Astrocyte (in vitro differentiated cells and primary cell): ENCODE measurements at places on chromosomes 6 and 20. TPM values are rescaled to one million over a fixed set of nuclear protein-coding genes. Genes with fewer than 3 reads are reported as not detected.

GRCh38 chr6:44432726-44433125 is 45.2 kb downstream of the CDC5L start:
- DNase-seq = no peak

DNA sequence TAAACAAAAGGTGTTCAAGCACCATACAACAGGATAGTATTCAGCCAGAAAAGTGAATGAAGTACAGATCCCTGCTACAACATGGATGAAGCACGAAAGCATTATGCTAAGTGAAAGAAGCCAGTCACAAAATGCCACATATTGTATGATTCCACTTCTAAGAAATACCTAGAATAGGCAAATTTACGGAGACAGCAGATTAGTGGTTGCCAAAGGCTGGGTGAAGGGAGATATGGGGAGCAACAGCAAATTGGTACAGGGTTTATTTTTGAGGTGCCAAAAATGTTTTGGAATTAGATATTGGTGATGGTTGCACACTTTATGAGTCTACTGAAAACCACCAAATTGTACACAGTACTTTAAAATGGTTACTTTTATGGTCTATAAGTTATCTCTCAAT is 23.2 kb downstream of the MAP3K5 start:
- DNase-seq = no peak

Gene C6orf118
- total RNA-seq = not detected in 2 replicates

Gene CD83
- total RNA-seq = 1.6 and 1.8 TPM in 2 replicates

DNA sequence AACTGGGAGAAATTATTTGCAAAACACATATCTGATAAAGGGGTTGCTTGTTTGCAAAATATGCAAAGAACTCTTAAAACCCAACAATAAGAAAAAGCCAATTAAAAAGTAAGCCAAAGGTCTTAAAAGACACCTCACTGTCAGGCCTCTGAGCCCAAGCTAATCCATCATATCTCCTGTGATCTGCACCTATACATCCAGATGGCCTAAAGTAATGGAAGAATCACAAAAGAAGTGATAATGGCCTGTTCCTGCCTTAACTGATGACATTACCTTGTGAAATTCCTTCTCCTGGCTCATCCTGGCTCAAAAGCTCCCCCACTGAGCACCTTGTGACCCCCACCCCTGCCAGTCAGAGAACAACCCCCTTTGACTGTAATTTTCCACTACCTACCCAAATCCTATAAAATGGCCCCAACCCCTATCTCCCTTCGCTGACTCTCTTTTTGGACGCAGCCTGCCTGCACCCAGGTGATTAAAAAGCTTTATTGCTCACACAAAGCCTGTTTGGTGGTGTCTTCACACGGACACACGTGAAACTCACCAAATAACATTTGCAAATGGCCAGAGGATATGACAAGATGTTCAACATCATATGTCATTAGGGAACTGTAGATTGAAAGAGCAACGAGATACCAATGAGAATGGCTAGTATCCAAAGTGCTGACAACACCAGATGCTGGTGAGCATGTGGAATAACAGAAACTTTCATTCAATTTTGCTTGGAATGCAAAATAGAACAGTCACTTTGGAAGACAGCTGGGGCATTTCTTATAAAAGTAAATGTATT is 565.0 kb upstream of the ADGRB3 start:
- DNase-seq = no peak

DNA sequence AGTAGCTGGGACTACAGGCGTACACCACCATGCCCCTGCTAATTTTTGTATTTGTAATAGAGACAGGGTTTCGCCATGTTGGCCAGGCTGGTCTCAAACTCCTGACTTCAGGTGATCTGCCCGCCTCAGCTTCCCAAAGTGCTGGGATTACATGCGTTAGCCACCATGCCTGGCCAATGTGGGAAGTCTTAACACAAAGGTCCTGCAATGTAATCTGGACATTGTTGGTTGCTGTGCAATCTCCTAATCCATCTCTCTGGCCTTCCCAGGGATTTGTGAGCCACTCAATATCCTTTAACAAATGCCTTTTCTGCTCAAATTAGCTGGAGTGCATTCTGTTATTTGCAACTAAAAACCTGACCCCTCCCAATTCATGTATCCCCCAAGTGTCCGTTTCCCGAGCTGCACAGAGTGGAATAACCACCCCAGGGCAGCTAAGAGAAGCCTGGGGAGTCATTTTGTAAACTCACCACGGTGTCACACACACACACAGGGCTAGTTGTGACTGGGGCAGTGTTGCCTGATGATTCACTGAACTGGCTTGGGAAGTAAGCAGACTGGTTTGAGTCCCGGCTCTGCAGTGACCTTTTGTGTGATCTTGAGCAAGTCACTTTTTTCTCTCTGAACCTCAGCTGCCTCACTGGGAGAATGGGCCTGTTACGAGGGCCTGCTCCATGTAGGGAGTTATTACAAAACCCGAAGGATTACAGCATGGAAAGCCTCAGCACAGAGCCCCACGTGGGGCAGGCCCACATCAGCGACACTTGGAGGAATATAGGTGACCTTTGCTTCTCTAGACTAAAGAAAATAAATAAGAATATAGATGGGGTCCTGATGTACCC is 152.3 kb downstream of the ZMYND8 start:
- peak; percentile 60 for DNase-seq

Gene MOCS1
- total RNA-seq = 14.7 and 16.0 TPM in 2 replicates

GRCh38 chr6:138477913-138478539 is 21.3 kb downstream of the NHSL1 start:
- DNase-seq = no peak

GRCh38 chr6:4008324-4009047 is 70.5 kb downstream of the FAM217A start:
- peak; percentile 78 for DNase-seq

GRCh38 chr6:82251942-82252341 is 4.4 kb upstream of the IBTK start:
- no peak for DNase-seq

GRCh38 chr6:45998524-45998923 is 17.1 kb downstream of the CLIC5 start:
- DNase-seq = no peak

DNA sequence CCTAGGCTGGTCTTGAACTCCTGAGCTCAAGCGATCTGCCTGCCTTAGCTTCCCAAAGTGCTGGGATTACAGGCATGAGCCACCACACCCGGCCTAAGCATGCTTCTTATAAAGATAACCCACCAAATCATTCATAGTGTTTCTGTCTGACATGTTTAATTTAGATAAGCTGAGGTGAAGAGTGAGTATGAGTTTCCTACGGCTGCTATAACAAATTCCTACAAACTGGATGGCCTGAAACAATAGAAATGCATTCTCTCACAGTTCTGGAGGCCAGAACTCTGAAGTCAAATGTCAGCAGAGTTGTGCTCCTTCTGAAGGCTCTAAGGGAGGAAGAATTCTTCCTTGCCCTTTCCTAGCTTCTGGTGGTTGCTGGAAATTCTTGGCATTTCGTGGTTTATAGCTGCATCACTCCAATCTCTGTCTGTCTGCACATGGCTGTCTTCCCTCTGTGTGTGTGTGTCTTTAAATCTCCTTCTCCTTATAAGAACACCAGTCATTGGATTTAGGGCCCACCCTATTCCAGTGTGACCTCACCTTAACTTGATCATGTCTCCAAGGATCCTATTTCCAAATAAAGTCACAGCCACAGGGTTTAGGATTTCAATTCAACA is 29.9 kb downstream of the MAPK13 start:
- peak; percentile 64 for DNase-seq

Gene PPP1R3G
- total RNA-seq = 0.39 and 0.70 TPM in 2 replicates

DNA sequence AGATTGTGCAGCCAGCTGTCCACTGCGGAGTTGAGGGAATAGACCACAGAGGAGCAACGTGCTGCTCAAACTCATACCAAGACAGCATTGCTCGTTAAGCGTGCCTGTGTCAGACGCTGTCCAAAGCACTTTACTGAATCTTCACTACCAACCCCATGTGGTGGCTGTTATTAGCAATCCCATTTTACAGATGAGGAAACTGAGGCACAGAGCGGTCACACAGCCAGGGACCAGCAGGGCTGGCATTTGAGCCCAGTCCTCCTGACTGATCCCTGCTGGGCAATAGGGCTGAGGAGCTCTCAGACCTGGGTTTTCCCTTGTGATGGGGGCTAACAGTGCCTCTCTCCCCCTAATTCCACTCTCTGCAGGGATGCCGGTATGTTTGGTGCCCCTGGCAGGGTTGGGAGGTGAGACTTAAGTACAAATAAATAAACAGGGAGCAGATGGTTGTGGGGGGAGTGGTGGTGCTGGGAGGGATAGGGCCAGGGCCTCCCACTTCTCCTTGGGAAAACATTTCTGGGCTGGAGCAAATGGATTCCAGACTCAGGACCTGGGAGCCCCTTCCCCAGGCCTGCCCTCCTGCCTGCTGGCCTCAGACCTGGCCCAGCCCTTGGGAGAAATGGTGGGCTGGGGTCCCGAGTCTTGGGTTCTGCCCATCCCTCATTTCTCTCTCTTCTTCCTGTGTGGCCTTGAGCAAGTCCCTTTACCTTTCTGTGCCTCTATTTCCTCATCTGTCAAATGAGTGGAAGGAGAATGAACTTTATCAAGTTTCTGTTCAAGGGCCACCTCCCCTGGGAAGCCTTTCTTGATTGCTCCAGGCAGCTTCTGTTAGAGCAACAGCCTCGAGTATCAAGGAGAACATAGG is 17.7 kb downstream of the SRXN1 start:
- no peak for DNase-seq

- DNase-seq = no peak
Measured at GRCh38 chr6:108568551-108569305, 8.0 kb downstream of the FOXO3 start.

- DNase-seq = no peak
Measured at GRCh38 chr6:137874204-137875057, 7.4 kb downstream of the TNFAIP3 start.

- peak; percentile 15 for DNase-seq
Measured at GRCh38 chr6:117346142-117346930, 79.4 kb downstream of the ROS1 start.

- DNase-seq = no peak
Measured at GRCh38 chr6:44715188-44715587, 327.7 kb downstream of the CDC5L start.

Gene VAPB
- 57.6 and 61.5 TPM in 2 replicates for total RNA-seq

Gene KHDC1L
- total RNA-seq = not detected in 2 replicates

Gene CARMIL1
- 19.1 and 21.3 TPM in 2 replicates for total RNA-seq

Gene SPTLC3
- 5.6 and 5.7 TPM in 2 replicates for total RNA-seq

GRCh38 chr20:23403751-23404150 is 17.5 kb downstream of the NAPB start:
- DNase-seq = no peak

DNA sequence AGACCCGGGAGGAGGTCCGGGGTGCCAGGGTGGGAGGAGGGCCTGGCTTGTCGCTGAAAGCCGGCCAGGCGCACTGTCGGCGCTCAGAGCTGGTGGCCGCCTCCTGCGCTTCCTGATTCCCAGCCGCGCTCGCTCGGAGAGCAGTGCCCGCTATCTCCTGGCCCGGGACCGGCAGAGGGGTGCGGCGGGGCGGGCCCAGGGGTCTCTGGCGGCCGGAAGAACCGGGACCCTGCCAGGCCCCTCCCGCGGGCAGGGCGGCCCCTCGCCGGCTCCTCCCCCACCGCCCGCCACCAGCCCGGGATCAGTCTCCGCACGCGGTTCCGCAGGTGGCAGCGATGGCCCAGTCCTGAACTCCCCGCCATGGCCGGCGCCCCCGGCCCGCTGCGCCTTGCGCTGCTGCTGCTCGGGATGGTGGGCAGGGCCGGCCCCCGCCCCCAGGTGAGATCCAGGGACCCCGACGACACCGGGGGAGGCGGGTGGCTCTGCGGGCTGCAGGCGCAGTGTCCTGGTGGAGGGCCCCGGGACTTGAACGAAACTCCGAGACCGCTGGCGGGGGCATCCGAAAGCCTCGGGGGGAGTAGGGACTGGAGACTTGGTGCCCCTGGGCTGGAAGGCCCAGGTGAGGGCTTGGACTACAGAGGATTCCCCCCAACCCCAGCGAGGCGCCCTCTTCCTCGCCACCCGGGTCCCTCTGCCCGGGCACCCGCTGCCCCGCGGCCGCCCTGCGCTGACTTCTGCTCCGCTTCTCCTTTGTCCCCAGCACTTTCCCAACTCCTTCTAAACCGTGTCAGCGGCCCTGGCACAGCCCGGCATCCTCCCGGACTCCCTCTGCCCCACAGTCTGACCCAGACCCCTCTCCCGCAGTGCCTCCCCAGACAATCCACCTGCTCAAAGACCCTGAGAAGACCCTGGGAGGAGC is at the start of gene GLP1R:
GLP1R (plus strand) TSS at position 301 of the 919 bp plus-strand sequence; CDS start at position 361, 60 bp downstream.
- DNase-seq = no peak

DNA sequence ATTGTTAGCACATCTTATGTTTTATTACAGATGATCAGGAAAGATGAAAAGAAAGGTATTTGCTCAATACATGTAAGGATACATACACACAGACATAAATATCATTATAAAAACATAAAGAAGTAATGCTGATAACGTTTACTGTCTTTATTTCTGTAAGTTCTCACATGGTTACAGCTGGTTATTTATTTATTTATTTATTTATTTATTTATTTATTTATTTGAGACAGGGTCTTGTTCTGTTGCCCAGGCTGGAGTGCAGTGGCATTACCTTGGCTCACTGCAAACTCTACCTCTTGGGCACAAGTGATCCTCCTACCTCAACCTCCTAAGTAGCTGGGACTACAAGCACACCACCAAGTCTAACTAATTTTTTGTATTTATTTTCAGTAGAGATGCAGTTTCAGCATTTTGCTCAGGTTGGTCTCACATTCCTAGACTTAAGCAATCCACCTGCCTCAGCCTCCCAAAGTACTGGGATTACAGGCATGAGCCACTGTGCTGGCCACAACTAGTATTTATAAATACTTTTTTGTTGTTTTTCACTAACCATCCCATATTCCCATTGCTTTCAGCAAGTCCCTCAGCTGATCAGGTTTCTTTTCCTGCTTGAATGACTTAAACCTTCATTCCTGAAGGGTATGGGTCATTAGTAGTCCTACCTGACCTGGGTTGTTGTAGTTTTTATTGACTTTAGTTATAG is 35.8 kb downstream of the HLA-B start:
- no peak for DNase-seq

- peak; percentile 36 for DNase-seq
Measured at GRCh38 chr6:53894091-53894490, 99.3 kb downstream of the LRRC1 start.

Gene OPRL1
- total RNA-seq = 2.8 and 3.6 TPM in 2 replicates

Gene SLC13A3
- 0.50 and 0.66 TPM in 2 replicates for total RNA-seq

Gene TMEM244
- not detected in 2 replicates for total RNA-seq

Gene LY6G6D
- total RNA-seq = not detected in 2 replicates

DNA sequence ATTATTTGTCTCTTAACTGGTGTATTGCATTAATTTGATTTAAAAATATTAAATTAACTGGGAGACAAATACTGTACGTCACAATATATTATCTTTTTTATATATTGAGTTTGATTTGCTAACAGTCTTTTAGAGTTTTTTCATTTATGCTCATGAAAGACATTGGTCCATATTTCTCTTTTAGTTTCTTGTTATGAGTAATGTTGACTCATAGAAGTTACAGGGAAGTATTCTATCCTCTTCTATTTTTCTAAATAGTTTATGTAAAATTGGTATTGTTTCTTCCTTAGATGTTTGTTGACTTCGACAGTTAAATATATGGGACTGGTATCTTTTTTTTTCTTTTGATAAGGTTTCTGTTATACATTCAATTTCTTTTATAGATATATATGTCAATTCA is 1115.6 kb upstream of the CITED2 start:
- no peak for DNase-seq

Gene CDH26
- 0.17 and 0.34 TPM in 2 replicates for total RNA-seq

GRCh38 chr20:4150070-4150441 is 134.7 kb upstream of the RNF24 start:
- DNase-seq = peak; percentile 56

- no peak for DNase-seq
Measured at GRCh38 chr20:59752704-59753460, 148.5 kb downstream of the PHACTR3 start.
